ENCODE measurements at places on chromosomes 6 and 20. TPM values are rescaled to one million over a fixed set of nuclear protein-coding genes. Genes with fewer than 3 reads are reported as not detected.

- DNase-seq = no peak
Observed at GRCh38 chr6:144722154-144722737, 437.1 kb downstream of the UTRN start.

The SLC17A3 gene
- total RNA-seq = 6.7 TPM

- DNase-seq = no peak
Observed at GRCh38 chr6:20681243-20681684, 147.0 kb downstream of the CDKAL1 start.

The TSHZ2 gene
- 4.3 TPM for total RNA-seq

DNA sequence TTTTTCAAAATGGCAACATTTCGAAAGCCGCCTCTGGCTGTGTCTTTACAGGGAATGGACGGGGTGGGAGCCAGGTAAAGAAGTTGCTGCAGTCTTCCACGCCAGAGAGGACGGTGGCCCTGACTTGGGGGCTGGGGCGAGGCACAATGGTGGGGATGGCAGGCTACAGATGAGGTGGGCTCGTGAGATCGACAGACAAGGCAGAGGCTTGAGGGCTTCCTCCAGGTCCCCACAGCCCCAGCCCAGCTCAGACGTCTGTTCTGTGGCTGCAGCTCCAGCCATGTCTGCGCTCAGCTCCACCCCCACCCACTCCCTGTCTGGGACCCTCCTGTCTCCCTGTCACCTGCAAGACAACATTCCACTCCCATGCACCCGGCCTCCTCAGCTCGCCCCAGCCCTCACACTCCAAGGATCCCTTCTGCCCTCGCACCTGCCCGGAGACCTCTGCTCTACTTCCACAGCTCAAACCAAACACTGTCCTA, 7.4 kb upstream of the C20orf144 start:
- no peak for DNase-seq

GRCh38 chr6:55445648-55446204, 118.5 kb downstream of the GFRAL start:
- peak; percentile 58 for DNase-seq

The EPPIN gene
- total RNA-seq = 6.3 TPM

DNA sequence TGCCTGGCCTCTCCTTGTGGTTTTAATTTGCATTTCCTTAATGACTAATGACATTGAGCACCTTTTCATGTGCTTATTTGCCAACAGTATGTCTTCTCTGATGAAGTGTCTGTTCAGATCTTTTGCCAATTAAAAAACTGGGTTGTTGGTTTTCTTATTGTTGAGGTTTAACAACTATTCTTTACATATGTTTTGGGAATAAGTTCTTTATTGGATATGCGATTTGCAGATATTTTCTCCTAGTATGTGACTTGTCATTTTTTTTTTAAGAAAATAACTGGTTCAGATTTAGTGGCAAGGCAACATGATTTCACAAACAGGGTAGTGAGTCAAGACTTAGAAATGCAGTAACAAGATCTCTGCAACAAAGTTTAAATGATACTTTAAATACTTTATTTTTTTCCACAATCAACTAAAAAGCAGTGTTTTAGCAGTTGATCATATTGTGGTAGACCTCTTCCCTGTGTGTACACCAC, 67.8 kb downstream of the TIAM2 start:
- DNase-seq = peak; percentile 55

DNA sequence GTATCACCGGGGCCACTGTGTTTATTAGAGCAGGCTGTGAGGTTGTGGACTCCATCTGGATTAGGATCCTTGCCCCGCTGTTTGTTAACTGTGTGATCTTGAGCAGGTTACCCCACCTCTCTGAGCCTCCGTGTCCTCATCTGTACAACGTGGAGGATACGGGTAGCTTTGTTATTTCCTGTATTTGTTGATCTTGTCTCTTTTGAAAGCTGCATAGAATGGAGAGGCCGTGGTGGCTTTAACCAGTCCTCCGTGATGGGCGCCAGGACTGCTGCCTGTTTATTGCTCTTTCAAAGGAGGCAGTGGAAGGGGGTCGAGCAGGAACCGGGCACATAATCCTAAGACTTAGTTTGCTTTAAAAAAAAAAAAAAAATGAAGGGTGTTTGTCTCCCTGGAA, 22.9 kb downstream of the BCAS4 start:
- DNase-seq = no peak

The GPSM3 gene
- total RNA-seq = 1.2 TPM

The RBM24 gene
- 25.0 TPM for total RNA-seq

The TRIM38 gene
- 9.9 TPM for total RNA-seq

- no peak for DNase-seq
Observed at GRCh38 chr6:22801831-22802230, 232.5 kb downstream of the HDGFL1 start.

GRCh38 chr20:62977613-62978560, 25.4 kb downstream of the SLC17A9 start:
- no peak for DNase-seq

DNA sequence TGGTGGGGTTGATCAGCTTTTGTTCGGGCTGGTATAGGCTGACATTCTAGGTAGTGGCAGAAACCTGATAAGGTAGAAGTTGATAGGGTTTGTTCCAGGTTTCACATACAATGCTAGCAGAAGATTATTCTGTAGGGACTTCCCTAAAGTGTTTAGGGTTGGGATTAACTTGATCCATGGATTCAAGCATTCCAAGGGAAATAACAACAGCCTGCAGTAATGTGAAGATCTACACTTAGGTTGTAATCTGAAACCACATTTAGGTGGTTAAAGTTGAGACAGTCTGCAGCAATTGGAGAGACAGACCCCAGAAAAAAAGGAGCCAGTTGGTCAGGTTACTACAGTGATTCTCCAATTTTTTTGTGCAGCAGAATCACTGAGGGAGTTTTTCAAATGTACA, 56.1 kb downstream of the GJA1 start:
- DNase-seq = no peak

The RUNX2 gene
- total RNA-seq = 6.3 TPM

- DNase-seq = no peak
Observed at GRCh38 chr6:37089783-37090182, 80.2 kb upstream of the PIM1 start.

DNA sequence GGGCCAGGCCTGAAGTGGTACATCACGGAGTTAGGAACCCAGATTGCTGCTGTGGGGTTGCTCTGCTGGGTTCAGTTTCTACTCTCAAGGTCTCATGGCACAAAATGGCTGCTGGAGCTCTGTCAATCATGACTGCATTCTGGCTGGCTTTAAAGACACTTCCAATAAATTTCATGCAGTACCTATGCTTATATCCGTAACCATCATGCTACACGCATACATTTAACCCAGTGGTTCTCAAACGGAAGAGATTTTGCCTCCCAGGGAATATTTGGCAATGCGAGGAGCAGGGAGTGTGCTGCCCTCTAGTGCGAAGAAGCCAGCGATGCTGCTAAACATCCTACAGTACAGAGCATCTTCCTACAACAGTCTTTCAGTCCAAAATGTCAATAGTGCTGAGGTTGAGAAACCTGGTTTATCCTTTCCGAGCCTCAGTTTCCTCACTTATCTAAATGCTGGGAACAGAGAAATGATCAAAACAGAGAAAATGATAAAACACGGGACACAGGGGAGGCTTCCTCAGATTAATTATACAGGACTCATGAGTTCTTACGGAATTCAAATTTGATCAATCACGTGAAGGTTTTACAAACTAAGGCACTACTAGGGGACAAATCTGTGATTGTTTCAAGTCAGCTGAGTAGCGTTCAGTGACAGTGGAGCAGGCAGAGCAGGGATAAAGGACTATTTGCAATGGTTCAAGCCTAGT, 9.6 kb upstream of the SLC2A10 start:
- DNase-seq = no peak

DNA sequence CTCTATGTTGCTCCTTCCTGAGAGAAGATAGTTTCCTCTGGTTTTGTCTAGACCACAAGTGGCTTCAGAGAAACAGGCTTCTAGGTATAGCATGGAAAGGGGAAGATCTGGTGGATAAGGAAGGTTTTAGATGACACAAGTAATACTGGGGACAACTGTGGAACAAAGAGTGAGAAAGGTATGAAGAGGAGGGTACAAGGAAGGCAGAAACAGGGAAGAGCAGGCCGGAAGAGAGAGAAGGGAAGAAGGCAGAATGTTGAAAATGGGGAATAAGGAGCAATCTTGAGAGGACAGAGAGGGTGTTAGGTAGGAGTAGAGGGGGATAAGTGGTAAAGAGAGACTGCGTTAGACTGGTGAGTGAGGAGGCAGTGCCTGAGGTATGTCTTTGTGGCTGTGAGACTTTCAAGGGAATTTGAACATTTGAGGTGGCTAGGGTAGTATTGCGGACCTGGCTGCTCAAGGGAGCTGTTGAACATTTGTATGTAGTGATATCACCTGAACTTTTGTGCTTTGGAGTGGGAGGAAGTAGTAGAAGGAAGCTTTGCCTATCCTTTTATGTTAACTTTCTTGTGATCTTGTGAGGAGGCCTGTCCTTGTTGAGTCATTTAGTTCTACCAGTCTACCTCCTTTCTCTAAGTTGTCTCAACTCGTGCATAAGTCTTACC, 69.5 kb downstream of the FOXO3 start:
- no peak for DNase-seq

GRCh38 chr6:5066456-5067093, 18.6 kb upstream of the PPP1R3G start:
- DNase-seq = no peak

The GGT7 gene
- 10.4 TPM for total RNA-seq

DNA sequence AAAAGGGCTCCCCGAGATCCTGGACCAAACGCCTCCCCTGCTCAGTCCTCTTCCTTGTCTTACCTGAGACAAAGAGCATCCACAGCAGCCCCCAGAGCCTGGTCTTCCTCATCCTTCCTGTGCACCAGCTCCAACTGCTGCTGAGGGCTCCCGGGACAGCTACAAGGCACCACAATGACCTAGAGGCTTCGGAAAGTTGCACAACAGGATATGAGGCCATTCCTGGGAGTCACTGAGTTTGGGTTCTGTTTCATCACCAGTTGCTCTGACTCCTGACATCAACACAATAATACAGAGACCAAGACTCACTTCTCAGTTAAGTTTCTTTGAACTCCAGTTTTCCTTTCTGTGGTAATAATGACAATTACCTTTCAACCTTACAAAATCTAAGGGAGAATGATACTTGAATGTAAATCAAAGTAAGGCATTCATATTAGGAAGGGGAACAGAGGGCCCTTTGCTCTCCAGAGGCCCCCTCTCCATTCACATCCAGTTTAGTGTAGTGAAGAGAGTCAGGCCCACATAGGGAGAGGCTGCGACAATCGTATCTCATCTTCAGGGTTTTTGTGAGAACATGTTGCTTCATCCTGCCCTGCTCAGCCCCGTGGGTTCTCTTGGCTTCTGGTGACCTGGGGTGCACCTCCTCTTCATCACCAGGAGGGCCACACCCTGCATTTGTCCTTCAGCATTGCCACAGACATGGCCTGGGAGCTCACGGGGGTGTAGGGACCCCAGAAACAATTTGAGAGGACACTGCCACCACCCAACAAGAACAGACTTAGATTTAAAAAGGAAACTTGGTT, at the start of gene TREM1:
TREM1 (minus strand) TSS at position 139 of the 803 bp plus-strand sequence; CDS start at position 112, 27 bp downstream.
- peak; percentile 33 for DNase-seq

DNA sequence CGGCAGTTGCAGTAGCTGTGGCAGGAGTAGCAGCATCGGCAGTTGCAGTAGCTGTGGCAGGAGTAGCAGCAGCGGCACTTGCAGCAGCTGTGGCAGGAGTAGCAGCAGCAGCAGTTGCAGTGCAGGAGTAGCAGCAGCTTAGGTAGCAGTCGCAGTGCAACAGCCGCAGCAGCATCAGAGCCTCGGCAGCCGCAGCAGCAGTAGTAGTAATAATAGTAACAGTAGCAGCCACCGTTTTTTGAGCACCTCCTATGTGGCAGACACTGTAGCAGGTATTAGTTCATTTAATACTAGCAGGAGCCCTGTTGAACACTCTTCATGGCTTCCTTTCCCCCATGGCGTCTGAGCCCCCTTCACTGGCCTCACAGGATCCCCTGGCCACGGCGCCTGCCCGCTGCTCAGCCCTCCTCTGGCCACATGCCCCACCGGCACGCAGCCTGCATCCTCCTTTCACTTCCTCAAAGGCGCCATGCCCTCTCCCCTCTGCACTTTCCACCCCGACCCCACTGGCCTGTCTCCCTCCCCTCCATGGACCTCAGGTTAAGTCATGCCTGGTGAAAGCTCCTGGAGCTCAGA, 19.1 kb upstream of the IRF4 start:
- DNase-seq = no peak

The GABRR1 gene
- total RNA-seq = 0.24 TPM

DNA sequence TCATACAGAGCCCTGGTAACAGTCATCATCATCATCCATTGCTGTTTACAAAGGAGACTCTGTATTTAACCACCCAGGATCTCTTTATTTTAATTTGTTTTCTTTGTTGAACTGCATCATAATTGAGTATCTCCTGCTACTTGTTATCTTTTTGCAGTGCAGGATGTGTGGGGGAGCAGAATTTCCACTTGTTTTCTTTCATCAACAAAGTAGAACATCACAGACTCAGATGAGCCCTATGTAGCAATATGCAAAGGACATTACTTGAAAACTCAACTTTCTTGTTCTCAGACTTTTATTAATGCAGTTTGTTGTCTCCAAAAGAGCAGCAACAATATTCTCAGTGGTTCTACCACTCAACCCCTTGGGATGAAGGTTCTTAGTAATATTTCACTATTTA, 38.7 kb upstream of the IPCEF1 start:
- DNase-seq = no peak

DNA sequence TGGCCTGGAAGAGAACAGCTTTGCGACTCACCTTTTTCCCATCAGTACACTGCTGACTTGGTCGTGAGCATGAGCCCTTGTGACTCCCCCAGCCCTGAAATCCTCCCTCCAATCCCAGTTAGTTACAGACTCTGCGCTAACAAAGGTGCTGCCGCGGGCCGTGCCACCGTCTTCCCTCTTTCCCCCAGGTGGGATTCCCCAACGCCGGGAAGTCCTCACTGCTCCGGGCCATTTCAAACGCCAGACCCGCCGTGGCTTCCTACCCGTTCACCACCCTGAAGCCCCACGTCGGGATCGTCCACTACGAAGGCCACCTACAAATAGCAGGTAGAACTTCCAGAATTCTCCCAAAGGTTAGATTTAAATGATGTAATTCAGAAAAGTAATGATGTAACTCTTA, 16.1 kb downstream of the MTG2 start:
- DNase-seq = no peak

The GSTA3 gene
- not detected for total RNA-seq

DNA sequence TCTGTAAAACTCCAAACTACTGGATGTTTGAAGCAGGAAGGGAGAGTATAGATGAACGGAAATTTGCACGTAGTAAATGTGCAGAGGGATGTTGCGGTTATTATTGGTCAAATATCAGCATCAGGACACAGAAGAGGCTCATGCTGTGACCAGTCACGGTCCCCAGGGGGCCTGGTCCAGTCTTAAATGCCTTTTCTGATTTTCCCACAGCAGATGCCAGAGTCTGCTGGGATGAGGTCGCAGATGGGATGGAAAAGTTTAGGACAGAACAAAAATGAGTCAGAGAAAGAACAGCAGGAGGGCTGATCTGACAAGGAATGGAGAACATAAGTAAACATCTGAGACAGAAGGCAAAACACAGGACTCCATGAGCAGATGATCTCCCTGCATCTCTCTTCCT, 11.7 kb upstream of the SIRPG start:
- DNase-seq = no peak

The PLCB4 gene
- total RNA-seq = 7.2 TPM

- DNase-seq = no peak
Observed at GRCh38 chr20:4971064-4971463, 30.2 kb downstream of the SLC23A2 start.

- DNase-seq = peak; percentile 84
Observed at GRCh38 chr6:136792410-136793262, at the start of gene MAP3K5. Gene MAP3K5, minus strand, starts transcription at chr6:136792477. Its CDS starts 320 bp downstream, at chr6:136792157.

All from umbilical cord (tissue), 2 donors.